ENCODE measurements at places on chromosomes 4 and X. TPM values are rescaled to one million over a fixed set of nuclear protein-coding genes. Genes with fewer than 3 reads are reported as not detected.

Gene MAGEA8
- total RNA-seq = not detected

Gene SPANXA2
- not detected for total RNA-seq

GRCh38 chrX:68915778-68916177 lies 87.0 kb downstream of the EFNB1 start:
- H3K27ac ChIP-seq = no peak overlapping the region
- no peaks in the 10 kb centered on the region for H3K27me3 ChIP-seq
- H3K36me3 ChIP-seq = no peaks in the 10 kb centered on the region
- DNase-seq = no peak

- H3K27me3 ChIP-seq = no peaks in the 10 kb centered on the region
- no peak for DNase-seq
- H3K27ac ChIP-seq = no peak overlapping the region
Measured at GRCh38 chr4:24287096-24287495, 297.3 kb downstream of the DHX15 start.

DNA sequence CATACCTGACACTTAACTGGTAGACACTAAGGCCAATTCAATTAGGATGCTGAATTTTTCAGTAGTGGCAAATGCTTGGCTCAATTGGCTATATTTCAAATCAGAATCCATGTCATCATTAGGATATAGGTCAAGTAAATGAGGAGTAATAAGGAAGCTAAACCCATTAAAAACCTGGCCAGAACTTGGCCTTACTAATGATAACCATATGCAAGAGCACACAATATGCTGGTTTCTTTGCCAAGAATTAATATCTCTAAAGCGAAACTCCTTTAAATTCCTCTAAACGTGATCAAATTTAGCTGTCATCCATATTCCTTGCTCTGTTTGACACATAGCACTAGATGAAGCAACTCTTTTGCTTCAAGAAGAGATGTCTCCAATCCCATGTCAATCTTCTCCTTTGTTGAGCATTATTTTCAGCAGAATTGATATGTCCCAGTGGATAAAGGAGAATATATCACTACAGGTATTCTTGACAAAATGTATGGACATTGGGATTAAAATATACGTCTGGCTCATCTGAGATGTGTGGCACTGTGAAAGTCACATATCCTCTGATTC lies 206.1 kb upstream of the ANKRD50 start:
- H3K4me3 ChIP-seq = no peak overlapping the region
- no peak for DNase-seq
- H3K27me3 ChIP-seq = no peaks in the 10 kb centered on the region
- no peak overlapping the region for H3K27ac ChIP-seq

GRCh38 chr4:17762726-17763125 lies 18.7 kb downstream of the FAM184B start:
- no peak overlapping the region for H3K27ac ChIP-seq
- no peak for DNase-seq
- no peaks in the 10 kb centered on the region for H3K4me1 ChIP-seq
- H3K4me3 ChIP-seq = no peak overlapping the region
- no peaks in the 10 kb centered on the region for H3K36me3 ChIP-seq
- no peaks in the 10 kb centered on the region for H3K27me3 ChIP-seq

DNA sequence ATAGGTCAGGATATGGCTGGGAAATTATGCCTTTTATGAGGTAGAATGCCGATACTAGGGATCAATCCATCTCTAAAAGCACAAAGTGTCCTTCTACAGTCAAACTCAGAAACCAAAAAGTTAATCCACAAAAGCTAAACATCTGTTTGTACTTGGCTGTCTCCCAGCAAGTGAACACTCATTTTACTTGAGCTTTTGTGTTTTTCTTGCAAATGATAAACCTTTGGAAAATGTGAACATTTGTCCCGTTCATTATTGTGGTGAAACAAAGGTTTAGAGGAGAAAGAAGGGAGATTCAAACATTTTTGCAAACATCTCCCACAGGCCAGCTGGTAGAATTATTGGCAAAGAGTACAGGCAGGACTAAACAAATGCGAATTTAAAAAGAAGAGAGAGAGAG lies 300.6 kb upstream of the SPANXN1 start:
- no peak for DNase-seq
- no peaks in the 10 kb centered on the region for H3K4me1 ChIP-seq
- no peaks in the 10 kb centered on the region for H3K36me3 ChIP-seq
- no peak overlapping the region for H3K4me3 ChIP-seq
- H3K27me3 ChIP-seq = no peaks in the 10 kb centered on the region
- H3K27ac ChIP-seq = no peak overlapping the region
